ENCODE measurements at places on chromosomes 5 and 9. TPM values are rescaled to one million over a fixed set of nuclear protein-coding genes. Genes with fewer than 3 reads are reported as not detected.

Gene ARSI
- total RNA-seq, result 0.25 TPM

Gene HAUS6
- 21.6 TPM for total RNA-seq

Gene ZNF454
- total RNA-seq, result 15.0 TPM

Gene VCAN
- total RNA-seq, result 208 TPM

Gene PCDHB5
- total RNA-seq, result 7.6 TPM
